Kidney (tissue), 22 donors: ENCODE measurements at places on chromosomes 16 and 17.

DNA sequence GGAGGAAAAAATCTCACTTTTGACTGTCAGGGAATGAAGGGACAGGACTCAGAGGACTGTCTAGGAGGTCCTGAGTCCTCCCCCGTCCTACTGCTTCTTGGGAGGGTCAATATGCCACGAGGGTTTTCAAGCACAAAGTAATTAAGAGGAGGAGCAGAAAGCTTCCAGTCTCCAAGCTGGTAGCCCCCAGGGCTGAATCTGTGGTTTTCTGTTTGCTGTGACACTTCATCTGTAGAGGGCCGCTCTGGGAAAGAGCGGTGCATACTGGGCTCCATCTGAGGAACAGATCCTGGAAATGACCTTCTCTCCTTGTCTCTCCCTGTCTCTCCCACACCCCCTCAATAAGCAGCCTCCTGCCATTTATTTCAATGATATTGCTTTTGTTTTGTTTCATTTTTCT lies 180.1 kb upstream of the SDK2 start:
- no peak for DNase-seq

DNA sequence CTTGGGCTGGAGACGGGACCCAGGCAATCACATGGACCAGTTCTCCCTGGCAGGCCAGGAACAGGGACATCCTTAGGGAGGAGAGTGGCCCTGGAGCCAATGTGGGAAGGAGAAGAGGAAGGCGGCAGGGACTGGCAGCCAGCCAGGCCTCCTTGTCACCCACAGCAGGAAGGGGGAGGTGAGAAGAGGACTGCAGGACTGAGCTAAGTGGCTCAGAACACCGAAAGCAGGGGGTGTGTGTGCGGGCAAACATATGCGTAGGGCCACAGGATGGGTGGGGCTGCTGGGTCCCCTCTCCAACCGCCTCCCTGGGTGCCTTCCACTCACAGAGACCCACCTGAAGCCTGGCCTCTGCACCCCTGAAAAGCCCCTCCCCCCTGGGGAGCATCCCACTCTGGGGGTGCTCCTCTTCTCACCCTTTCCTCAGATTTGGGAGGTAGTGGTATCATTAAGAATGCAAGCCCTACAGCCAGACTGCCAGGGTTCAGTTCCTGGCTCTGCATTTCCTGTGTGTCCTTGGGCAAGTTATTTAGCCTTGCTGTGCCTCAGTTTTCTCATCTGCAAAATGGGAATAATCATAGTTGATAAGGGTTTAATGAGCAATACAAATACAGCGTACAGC lies 8.1 kb downstream of the PNMT start:
- DNase-seq = peak; percentile 69

DNA sequence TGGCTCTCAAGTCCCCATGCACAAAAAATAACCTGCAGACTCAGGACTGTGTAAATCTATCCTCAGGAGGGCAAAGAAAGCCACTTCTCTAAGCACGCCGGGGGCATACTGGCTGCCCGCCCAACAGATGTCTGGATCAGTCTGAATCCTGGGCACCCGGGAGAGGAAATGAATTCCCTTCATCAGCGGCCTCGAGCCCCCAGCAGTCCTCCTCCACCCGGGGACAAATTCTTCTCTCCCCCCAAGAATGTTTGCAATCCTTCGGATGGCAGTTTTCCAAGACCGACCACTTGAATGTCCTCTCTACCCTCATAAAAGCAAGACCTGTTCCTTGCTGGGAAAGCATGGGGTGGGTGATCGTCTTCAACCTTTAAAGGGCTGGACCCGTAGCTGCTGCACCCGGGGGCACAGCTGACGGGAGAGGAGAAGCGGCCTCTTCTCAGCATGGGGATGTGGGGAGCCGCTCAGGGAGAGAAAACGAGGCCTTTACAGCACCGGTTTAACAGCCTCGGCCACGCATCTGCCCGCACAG lies 9.4 kb upstream of the MAP2K3 start:
- no peak for DNase-seq

DNA sequence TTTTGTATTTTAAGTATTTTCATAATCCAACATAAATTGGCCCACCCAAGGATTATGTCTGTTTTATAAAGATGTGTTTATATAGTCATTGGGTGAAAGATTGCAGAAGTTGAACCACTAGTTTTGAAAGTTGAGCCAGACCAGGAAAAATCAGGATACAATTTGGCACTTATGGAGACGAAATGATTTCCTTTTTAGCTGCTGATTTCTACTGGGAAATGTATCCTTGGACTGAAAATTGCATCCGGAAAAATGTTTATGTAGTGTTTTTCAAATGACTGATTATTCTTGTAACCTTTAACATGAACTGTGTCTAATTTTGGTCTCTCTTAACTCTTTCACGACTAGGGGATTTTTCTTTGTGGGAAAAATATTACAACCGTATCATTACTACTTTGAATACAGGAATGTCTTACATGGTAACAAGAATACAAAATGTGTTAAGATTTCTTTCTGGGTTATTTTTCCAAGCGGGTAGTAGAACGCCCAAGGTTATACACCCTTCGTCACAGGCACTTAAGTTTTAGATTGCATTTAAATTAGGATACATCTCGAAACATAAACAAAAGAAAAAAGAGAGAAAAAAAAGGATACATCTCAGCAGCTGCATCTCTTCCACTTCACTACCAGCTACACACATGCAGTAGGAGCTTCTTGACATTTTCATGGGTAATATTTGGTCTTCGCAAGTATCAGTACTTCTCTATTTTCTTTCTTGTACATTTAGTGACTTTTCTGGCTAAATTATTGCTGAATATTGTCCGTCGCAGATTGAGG lies 273.0 kb upstream of the TBX2 start:
- peak; percentile 77 for DNase-seq

DNA sequence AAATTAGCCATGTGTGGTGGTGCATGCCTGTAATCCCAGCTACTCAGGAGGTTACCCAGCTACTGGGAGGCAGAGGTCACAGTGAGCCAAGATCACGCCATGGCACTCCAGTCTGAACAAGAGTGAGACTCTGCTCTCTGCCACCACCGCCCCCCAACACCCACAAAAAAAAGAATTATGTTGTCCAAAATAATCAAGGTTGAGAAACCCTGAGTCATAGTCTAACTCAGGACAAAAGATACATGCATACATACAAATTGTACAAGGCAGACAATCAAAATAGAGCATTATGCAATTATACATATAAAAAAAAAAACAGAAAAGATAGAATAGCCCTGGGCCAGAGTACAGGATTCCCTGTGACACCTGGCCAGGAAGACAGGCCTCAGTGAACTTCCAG lies 6.6 kb upstream of the KPNB1 start:
- no peak for DNase-seq
